ENCODE measurements at places on chromosomes 2 and 18.
A peak's percentile ranks its signal among the peaks of the same experiment; 100 is the strongest.

DNA sequence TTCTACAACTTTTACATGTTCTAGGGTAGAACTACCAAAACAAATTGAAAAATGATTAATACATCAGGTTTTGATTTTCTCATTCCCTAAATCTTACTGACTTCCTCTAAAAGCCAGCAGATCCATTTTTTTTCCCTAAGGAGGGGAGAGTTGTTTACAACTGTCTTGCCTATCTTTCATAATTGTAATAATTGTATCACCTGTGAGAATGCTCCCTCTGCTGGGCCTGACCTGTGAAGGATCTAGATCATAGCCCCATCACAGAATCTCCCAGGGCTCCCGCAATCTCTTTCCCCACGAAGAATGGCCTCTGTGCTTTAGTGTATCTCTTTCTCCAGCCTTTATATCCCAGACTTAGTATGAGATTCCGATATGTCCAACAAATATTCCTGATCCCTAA, 9.1 kb downstream of the LOXL3 start:
- no peak for DNase-seq

DNA sequence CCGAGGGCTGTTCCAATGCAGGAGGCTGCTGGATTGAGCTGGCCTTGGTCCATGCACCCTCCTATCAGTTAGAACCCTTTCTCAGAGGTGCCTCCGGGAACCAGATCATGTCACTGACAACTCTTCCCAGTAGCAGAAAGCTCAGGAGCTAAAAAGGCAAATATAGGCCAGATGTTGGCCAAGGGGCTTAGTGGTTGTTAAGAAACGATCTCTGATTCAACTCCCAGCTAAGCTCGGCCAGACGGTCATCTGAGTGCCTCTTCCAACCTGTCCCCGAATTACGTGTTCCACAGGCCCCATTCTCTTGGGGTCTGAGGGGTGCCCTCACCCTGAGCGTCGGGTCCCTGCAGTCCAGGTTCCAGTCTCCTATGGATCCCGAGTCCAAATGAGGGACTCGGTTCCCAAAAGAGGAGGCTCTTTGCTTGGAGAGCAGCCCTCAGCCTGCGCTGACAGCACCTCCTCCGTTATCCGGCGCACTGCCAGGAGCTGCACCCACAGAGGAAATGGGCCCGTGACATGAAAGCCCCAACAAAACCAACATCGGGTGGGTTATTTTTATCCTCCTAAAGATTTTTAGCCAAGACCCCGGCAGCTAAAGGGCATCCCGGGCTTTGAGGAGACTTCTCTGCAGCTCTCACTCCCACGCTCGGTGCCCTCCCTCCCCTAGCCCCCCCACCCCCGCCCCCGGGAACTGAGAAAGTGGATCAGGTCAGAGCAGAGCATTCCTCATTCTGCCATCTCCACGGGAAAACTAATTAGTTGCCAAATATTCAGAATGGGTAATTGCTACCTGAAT, 106.6 kb upstream of the ID2 start:
- DNase-seq = no peak

DNA sequence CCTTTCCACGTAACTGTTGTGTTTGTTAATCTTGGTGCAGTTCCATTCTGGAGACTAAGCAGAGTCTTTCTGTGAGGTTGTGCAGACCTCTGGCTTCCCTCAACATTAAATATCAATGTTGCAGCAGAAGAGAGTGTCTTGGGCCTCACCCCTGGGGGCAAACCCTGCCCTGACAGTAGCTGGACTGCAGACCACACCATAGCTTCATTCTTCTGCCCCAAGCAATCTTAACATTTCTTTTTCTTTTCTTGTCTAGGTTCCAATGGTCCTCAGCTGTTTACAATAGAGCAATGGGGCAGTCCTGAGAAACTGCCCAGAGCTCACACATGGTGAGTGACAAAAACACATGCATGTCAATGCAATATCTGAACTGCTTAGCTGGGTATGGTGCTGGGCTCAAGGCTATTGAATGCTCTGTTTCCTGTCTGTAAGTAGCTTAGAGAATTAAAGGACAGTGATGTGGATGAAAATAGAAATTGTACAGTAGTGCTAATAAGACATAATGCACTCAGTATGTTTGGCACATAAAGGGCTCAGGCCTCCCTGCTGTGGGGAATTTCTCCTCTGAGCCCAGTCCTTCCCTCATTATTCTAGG, 237.6 kb downstream of the ALPK2 start:
- no peak for DNase-seq

DNA sequence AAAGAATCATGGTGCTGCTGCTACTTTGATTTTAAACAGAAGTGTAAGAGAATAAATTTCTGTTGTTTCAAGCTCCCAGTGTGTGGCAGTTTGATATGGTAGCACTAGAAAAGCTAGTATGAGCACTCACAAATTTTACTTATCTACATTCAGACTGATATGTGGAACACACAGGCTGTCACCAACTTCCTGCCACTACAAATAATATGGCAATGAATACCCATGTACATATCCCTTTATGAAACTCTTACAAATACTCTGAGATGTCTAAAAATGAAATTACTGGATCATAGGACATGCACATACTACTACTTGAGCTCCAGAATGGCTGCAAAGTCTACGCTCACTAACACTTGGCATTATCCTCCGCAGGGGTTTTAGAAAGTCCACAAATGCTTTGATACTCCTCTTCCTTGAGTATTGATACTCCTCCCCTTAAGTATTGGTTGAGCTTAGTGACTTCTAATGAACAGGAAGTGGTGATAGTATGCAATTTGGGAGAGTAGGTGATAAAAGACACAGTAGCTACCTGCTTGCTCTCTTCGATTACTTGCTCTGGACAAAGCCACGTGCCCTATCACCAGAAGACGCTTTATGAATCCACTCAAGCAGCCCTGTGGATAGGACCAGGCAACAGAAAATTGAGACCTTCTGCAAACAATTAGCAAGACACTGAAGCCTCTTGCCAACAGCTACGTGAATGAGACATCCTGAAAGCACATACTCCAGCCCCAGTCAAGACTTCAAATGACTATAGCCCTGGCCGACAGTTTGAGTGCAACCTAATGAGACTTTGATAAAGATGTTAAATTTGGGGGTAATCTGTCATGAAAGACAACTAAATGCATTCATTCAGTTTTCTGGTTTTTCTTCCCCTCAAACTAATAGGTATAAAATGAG, 35.4 kb downstream of the FBXO11 start:
- DNase-seq = no peak

DNA sequence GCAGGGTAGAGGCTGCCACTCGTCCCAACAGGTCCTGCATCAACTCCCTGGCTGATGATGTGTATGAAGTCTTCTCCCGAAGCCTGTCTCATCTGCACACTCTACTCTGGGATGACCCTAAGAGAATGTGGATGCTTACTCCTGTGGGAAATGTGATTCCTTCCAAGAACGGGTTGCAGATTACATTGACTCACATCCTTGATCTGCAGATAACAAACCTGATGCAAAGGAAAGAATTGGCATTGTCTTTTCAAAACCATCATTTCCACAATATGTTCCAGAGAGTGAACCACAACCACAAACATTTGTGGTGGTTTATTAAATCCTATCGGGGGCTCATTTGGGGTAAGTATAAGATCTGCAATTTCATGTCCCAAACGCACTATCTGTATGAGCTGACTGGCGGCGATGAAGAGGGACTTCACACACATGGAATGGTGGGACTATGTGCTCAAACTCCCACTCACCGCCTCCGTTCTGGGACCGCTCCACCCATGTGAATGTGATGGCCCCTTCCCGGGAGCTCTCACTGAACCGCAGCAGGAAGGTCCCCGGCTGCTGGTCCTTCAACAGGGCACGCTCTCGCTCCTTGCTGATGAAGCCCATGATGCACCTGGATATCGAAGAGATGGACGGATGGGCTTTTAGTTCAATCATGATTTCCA, 35.5 kb downstream of the STAT1 start:
- no peak for DNase-seq

DNA sequence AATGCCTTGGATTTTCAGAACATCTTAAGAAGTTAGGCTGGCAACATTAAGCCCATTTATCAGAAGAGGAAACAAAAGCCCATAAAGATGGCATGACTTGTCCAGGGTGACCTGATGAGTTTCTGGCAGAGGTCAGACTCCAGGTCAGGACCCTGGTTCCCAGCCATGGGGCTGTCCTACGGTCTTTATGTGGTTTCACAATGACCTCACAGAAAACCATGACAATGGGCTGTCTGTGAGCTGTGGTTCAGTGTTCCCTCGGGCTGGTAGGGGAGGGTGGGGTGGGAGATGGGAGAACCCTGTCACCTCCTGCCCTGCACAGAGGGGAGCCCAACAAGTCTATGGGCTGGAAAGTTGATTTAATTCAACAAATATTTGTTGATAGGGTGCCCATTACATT, 101.8 kb downstream of the LOXHD1 start:
- DNase-seq = no peak

DNA sequence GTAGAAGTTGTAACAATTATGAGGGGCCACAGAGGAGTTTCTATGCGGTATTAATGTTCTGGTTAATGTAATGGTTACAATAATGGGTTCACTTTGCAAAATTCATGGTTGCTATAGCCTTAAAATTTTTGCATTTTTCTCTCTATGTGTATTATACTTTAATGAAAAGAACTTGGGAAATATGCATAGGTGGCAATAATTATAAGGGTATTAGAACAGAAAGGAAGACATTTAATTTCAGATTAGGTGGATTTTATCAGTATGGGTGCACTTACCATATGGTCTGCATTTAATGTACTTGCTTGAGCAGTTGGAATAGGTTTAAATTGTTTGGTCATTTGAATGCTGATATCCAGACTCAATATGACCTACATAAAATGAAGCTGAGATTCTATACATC, 161.6 kb upstream of the TACR1 start:
- DNase-seq = no peak

- no peak for DNase-seq
These were observed 22.2 kb downstream of the KCNJ3 start for GRCh38 chr2:154720651-154721050.

DNA sequence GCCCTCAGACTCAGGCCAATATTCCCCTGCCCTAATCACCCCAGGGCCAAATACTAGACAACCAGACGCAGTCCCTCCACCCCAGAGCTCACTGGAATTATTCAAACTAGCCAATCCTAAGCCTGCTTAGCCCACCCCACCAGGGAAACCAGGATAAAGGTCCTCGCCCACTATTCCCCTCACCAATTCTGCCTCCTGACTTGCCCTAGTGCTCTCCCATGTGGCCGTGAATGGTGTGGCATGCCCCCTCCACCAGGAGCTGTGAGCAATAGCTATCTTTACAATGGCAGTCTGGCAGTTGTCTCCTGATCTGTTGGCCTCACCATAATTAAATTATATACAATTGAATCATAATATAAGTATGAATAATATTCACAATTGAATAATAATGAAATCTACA, 42.3 kb downstream of the FAM124B start:
- DNase-seq = no peak

DNA sequence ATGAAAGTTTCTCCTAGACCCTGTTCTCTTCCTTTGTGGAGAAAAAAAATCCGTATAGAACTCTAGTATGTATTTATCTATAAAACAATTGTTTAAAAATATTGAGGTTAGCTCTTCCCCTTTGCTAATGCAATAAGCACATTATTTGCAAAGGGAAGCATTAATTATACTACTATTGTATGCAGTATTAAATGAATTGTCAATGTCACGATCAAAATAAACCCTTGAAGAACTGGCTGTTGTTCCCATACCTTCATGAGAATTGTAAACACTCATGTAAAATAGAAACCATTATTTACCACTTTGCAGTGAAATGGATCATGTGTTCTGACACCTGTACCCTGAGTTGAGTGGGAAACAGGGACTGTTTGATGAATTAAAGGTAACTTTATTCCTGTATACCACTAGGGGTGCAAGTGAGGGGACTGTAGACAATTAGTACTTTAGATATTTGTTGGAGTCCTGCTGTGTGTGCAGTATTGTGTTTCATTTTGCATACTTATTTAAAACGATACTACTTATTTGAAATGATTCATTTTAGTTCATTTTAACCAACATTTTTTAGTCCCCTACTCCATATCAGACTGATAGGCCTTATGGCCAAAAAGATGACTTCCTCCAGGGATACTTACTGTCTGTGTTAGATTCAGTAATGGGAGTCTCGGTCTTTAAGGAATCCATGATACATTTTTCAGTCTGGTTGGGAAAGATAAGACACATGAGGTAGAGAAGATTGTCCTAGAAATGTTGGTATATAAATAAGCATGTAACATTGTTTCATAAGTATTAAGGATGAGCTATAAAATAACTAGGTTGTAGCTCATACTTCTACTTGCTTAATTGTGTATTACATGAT, 7.9 kb downstream of the PKP4 start:
- DNase-seq = no peak

DNA sequence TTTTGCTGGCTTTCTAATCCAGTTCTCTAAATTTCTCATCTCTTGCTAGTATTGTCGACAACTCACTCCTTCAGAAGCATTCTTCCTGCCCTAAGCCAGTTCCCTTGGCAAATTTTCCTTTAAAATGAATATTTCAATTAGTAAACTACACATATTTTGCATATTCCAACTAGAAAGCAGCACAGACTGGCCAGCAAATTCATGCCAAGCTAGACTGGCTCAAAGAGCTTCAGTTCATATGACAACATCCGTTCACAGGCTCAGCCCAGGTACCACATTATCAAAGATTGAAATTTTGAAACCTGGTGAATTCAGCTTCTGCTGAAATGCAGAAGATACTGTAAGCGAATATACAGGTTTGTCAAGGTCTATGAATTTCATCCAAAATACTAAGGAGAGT, 64.5 kb downstream of the AFF3 start:
- DNase-seq = no peak

DNA sequence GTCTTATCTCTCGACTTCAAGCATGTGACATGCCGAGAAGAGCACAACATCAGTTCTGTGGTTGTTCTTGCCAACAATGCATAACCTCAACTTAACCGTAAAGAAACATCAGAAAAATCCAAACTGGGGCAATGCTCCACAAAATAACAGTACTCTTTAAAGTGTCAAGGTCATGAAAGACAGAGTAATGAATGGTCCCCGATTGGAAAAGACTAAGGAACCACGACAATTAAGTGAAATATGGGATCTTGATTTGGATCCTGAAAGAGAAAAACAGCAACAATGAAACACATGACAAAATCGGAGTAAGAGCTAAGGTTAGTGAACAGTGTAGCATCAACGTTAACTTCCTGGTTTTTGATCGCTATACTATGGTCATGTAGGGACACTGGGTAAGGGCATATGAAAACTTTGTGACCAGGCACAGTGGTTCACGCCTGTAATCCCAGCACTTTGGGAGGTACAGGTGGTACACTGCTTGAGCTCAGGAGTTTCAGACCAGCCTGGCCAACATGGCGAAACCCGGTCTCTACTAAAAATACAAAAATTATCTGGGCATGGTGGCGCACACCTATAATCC, 55.2 kb downstream of the UNC50 start:
- no peak for DNase-seq

- DNase-seq = no peak
These were observed 266.2 kb upstream of the REV1 start for GRCh38 chr2:99756059-99756458.

GRCh38 chr2:239735131-239735828, 289.9 kb downstream of the NDUFA10 start:
- DNase-seq = peak; percentile 28

- DNase-seq = no peak
These were observed 75.8 kb downstream of the SDC1 start for GRCh38 chr2:20148923-20149702.
